ENCODE measurements at places on chromosomes 12 and 14.
A peak's percentile ranks its signal among the peaks of the same experiment; 100 is the strongest.

GRCh38 chr12:117121441-117121840 is 22.2 kb upstream of the TESC start:
- no peak for DNase-seq

- DNase-seq, result no peak
These were observed 45.8 kb downstream of the MIA2 start for GRCh38 chr14:39279515-39279914.

GRCh38 chr12:13223179-13223804 is 26.8 kb downstream of the EMP1 start:
- DNase-seq, result no peak

DNA sequence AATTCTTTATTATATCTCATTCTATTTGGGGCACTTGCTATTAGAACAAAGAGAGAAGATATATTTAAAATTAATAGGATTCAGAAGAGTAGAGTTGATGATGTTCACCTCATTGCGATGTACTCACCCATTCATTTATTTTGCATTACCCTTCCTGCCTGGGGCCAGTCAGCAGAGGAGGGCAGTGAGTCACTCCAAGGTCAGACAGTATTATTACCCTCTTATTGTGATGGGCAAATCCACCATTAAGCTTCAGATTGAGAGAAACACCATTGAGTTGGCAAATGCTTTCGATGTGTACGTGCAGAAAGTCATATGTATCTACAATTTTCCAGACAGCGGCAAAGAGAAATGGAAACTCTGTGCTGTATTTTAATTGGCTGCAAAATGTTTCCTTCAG is 134.2 kb downstream of the BICD1 start:
- no peak for DNase-seq

- DNase-seq, result no peak
These were observed 132.8 kb downstream of the BCL11B start for GRCh38 chr14:99138999-99139865.

DNA sequence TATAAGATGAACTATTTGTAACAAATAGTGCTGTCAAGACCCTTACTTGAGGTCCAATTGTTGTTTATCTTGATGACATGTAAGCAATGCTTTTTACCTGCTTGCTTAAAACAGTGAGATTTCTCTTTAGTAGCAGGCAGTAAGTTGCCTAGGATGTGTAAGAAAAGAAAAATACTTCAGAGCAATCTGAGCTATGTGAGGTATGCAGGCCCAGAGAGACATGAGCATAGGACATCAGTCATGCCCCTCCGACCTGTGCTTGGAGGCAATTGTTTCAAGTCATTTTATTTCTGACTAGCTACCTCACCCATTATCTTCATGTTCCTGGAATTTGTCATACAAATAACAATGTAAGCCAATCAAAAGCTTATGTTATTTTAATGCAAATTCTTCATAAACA is 930.6 kb upstream of the FBXO33 start:
- no peak for DNase-seq

DNA sequence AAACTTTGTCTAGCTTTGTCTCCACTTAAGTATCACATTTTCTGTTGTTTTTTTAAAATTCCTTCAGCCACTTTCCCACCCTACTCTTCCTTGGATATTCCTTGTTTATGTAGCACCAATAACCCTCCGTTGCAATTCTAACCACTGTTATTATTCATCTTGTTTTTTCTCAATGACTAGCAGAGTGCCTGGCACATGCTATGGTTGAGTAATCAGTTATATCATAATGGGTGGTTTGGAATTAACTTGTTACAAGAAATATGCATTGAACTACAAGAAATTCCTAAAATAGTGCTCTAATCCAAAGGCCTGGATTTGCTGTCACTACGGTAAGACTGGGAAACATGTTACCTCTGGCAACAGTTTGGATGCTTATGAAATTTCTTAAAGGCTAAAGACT is 756.6 kb downstream of the NOVA1 start:
- no peak for DNase-seq

DNA sequence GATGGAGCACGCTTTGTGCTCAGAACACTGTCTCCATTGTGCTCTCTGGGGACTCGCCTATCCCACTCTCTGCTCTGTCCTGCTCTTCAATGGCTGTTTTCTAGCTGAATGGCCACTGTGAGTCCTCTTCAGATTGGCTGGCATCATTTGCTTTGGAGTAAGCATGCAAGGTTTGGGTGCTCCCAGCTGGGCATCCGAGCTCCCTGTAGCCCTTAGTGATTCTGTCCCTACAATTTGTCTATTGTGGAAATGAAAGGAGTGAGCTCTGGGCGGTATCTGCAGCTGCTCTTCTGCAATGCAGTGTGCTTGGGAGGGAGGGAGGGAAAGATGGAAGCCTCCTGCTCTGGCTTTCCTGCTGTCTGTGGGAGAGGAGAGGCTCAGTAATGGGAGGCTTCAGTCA is 84.8 kb downstream of the SMOC1 start:
- no peak for DNase-seq

- DNase-seq, result no peak
These were observed 146.7 kb downstream of the TSPAN9 start for GRCh38 chr12:3223601-3224529.

DNA sequence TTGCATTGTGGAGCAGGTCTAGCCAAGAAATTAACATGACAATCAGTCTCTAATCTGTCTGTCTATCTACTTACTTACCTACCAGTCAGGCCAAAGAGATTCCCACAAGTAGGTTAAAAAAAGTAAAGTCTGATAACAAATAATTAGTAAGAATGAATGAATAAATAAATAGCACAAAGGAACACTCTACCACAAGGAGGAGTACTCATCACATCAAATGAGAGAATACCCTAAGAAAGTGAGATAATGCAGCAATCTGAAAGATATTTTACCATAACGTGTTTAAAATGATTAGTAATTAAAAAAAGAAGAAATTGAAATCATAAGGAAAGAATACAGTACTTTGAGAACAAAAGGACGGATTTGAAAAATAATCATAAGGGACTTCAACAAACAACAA is 187.2 kb downstream of the SYNE2 start:
- DNase-seq, result no peak

DNA sequence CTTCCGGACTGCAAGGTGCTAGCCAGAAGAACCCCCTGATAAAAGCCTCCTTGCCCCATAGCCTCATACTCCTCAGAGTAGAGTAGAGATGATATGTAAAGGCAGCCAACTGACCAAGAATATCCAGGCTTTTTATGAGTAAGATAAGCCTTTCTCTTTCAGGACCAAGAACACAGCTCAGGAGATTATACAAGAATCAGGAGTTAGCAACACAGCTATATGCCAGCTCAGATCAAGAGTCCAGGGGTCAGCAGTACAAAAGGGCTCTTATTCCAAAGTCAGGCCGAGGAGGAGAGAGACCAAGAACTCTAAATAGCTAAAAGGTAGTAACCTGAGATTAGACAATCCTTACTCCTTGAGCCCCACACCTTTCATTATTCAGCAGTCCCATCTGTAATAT is 135.3 kb downstream of the BTG1 start:
- no peak for DNase-seq

DNA sequence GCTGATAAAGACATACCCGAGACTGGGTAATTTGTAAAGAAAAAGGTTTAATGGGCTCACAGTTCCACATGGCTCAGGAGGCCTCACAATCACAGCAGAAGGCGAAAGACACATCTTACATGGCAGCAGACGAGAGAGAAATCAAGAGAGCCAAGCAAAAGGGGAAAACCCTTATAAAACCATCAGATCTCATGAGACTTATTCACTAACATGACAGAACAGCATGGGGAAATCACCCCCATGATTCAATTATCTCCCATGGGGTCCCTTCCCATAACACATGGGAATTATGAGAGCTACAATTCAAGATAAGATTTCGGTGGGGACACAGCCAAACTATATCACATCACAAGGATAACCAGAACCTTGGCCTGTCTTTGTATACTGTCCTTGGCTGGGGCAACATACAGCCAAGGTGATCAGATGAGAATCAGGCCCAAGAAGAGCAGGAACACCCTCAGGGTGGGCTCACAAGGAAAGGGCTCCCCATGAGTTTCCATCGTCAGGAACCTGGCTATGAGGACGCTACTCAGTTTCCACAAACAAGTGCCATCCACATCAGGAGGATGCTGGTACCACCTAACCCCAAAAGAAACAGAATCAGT is 152.7 kb downstream of the FOXN3 start:
- DNase-seq, result no peak

- no peak for DNase-seq
These were observed 77.9 kb downstream of the PRICKLE1 start for GRCh38 chr12:42511656-42512055.

DNA sequence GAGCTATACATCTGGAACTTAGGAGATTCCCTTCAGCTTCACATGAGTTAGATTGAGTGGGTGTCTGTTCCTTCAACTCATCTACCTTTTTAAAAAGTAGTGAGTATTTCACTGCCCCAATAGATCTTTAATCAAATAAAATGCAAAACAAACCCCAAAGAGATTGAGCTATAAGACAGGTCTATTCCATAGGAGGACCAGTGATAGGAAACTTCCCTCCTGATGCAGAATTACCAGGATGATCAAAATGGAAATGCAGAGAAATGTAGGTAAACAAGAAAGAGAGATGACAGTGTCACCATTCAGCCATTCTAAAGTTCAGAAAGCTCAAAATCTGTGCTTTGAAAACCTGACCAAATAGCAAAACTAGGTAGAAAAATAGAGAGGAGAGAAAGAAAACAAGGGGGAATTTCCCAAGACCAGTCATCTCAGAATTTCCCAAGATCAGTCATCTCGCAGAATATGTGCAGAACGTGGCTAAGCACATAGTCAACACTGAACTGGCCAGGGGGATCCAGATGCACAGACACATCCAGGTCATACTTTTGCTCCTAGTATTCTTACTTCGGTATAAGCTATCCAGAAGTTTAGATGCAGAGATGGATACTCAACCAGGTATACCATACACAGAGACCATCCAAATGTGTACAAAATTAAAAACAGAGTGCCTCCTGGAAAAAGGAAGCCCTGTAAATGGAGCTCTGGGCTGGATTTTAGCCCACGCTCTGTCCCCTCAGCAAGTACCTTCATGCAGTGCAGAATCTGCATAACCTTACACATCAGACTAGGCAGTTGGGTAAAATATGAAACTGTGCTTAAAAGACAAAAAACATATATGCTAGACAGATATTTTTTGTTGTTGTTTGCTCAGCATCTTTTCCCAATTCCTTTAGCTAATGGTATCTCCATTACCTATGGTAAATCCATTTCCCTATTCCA is 27.4 kb downstream of the SLC41A2 start:
- peak; percentile 11 for DNase-seq

DNA sequence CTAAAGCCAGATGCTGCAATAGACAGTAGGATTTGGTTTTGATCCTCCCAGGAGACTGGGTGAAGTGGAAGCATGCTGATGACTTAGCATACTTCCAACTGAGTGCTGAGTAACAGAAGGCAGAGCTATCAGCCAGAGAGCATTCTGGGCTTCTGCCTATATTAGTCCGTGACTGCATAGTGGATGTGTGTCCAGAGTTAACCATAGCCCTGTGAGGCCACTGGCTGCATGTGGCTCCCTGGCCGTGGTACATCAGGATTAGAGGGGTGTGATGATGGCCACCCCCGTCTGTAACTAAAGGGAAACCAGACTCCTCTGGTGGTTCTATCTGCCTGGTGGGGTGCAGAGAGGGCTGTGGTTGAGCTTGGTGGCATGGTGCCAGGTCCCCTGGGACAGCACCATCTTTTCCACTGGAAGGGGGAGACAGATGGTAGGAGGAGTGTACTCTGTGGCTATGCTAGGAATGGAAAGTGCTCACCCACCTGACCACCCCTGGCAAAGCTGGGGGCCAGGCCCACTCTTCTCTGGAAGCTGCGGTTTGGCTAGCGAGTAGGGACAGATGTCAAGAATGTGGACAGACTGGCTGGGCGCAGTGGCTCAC is 27.4 kb downstream of the ABCD4 start:
- no peak for DNase-seq

DNA sequence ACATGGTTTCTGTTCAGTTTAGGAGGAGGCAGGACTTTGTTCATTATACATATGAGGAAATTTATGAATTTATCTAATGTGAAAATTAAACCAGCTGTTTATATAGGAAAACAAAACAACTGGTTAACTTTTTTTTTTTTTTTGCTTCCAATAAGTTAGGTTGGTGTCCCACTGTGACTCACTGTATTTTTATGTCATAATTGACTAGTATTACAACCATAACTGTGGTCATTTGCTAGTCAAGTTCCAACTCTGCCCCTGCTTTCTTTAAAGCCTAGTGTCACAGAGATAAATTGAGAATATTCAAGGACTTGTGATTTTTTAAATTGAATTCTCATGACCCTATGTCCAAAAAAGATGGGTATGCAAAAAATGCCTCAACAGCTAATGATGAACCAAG is 227.7 kb downstream of the BCAT1 start:
- no peak for DNase-seq

DNA sequence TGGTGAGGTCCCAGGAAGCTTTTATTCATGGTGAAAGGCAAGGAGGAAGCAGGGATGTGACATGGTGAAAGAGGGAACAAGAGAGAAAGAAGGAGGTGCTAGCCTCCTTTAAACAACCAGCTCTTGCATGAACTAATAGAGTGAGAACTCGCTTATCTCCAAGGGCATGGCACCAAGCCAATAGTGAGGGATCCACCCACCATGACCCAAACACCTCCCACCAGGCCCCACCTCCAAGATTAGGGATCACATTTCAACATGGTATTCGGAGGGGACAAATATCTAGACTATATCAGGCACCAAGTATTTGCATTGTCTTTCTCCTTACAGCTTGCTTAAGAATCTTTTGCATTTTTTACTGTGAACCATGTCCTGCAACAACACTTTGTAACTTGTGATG is 91.9 kb upstream of the DHRS4 start:
- DNase-seq, result no peak
